Fibroblast of skin of scalp (primary cell): ENCODE measurements at places on chromosomes 12 and 14.

DNA sequence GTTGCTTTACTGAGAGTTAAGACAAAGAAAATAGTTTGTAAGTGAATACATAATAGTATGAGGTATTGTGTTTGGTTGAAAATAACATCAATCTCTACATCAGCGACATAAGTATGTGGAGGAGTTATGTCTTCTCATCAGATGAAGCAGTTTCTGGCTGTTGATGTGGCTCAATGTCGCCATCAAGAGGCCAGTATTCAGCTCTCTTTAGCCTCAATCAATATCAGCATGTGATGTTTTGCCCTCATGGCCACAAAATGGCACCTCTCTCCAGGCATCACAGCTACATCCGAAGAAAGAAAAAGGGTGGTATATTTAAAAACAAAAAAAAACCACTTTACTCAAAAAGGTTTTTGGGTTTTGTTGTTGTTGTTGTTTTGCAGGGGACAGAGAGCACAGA, 302.3 kb upstream of the TMEM132C start:
- DNase-seq = peak; percentile 52

- DNase-seq = no peak
Measured at GRCh38 chr12:119446459-119446858, 111.9 kb downstream of the CCDC60 start.

DNA sequence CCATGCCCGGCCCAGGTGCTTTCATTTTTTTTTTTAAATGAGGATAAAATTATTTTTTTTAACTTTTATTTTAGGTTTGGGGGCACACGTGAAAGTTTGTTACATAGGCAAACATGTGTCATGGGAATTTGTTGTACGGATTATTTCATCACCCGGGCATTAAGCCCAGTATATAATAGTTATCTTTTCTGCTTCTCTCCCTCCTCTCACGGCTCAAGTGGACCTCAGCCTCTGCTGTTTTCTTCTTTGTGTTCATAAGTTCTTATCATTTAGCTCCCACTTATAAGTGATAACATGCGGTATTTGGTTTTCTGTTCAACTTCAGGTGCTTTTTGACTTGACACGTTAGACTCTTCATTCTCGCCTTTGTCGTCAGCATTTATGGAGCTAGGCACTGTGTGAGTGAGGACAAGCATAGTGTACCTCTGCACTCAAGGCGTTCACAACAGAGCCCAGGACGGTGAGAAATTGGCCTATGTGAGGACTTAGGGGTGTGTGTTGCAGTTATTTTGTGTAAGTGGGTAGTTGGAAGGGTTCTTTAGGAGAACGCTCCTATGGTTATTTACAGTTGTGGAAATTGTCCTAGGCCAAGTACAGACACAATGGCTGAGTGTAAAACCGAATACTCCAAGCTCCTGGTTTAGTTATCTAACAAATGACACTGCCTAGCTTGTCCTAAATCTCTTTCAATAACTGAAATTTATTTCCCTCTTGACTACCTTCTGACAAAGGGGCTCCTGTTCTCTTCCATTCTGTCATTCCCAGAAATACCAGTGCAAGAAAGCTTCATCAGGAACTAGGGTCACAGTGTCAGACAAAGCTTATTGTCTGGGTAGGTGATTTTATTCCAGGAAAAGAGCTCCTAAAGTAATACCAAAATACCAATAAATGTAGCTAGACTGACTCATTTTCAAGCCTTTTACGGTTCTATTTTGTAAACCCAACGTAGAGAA, 200.5 kb upstream of the PRICKLE1 start:
- no peak for DNase-seq

DNA sequence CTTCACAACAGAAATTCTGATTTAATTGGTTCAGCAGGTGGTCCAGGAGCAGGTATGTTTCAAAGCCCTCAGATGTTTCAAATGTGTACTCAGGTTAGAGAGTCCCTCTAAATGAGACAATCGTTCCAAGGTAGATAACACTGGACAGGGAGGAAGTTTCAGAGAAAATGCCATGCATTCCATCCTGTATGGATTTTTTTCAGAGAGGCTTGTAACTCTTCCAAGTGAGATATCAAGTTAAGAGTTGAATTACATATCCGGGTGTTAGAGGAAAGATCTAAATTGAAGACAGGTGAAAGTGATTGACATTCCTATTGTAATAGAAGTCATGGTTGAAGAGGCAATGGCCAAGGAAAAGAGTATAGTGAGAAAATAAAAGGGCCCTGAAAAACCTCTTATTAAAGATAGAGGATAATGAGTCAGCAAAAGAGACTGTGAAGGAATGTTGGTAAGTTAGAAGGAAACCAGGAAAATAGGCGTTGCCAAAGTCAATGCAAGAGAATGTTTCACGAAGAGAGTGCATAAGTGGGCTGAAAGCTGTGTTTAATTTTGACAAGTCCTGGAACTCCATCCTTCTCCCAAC, 105.8 kb downstream of the BMP4 start:
- peak; percentile 77 for DNase-seq

DNA sequence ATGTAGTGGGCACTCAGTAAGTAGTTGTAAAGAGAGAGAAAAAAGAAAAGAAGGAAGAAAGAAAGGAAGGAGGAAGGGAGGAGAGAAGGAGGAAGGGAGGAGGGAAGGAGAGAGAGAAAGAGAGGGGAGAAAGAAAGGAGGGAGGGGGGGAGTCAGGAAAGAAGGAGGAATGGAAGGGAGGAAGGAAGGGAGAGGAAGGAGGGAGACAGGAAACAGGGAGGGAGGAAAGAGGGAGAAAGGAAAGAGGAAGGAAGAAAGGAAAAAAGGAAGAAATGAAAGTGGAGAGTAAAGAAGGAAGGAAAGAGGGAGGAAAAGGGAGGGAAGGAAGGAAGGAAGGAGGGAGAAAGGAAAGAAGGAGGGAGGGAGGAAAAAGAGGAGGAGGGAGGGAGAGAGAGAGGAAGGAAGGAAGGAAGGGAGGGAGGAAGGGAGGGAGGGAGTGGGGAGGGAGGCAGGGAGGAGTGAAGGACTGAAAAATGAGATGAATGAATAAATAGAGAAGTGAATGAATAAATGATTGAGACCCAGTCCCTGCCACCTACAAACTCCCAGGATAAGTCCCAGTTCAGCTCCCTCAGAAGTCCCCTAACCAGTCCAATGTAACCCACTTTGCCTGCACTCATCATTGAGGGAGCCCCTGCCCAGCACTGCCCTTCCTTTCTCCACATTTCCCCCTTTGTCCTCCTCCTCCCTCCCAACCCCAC, 739.0 kb upstream of the TBX3 start:
- DNase-seq = no peak

DNA sequence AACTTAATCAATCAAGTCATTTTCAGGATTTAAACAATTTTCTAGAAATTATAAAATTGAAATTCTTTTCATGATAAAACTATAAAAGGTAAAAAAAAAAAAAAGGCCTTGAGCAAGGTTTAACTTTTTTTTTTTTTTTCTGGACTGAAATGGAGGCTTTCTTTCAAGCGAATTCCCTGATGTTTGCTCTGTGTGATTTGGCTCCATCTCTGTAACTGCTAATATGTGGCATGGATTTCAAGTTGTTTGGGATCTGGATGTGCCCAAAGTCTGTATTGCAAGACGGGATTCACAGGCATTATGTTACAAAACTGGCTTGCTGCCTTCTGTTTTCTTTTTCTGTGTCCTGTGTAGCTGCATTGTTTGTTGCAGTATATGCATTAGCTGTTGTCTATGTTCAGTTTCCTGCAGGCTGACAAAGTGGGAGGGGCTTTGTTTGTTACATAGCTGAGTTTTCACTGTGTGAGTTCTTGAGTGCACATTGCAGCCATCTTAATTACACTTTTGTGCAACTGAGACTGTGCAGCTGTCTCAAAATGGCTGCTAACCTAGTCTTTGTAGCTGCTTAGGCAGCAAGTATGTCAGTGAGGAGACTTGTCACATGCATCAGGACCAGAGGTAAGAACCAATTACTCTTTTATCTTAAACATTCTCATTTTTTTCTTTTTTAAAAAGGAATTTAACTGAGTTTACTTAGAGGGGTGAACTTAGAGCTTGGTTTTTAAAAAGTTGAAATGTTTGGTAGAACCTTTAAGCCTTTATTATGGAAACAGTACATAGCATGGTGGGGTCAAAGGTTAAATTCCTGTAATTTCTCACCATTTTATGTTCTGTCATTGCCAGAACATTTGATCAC, 19.5 kb downstream of the ATF7IP start:
- peak; percentile 93 for DNase-seq

DNA sequence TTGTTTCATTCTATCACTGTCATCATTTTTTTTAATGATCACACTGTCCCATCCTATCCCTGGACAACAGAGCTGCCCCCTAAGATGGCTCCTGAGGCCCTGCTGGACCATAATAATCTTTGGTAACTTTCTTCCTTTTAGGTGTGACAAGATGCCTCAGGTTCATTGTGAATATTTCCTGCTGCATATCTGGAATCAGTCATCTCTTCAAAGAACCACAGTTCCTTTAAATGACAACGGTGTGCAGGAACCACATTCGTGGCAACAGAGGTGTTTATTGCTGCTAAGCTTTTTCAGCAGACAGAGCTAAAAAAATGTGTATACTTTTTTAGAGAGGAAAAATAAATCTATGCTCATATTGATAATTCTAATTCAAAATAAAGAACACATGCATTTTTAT, 312.9 kb downstream of the MED13L start:
- DNase-seq = no peak

DNA sequence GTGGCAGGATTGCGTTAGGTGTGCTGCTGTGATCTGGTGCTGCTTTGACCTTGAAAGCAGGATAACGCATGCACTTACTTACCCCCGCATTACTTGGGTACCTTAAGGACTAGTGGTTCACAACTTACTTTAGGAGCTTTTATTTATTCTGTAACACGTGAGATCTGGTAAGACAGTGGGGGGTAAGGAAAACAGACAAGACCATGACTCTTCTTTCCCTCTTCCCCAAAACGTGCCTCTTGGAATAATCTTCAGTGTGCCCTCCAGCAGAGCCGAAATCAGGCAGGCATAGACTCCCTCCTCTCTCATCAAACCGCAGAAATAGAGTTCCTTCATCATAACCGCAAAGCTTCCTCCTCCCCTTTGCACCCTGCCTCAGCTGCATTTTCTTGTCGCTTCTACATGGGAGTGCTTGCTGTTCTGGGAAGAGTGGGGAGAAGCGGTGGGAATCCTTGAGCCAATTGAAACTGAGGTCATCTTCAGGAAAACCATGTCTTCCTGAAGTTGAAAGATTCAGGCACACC, 43.4 kb downstream of the RAD52 start:
- peak; percentile 18 for DNase-seq

- DNase-seq = no peak
Measured at GRCh38 chr12:45658020-45658419, 71.5 kb upstream of the ARID2 start.

- no peak for DNase-seq
Measured at GRCh38 chr12:92312463-92312964, 166.9 kb upstream of the BTG1 start.

- no peak for DNase-seq
Measured at GRCh38 chr14:100881211-100882025, 22.1 kb downstream of the RTL1 start.

- no peak for DNase-seq
Measured at GRCh38 chr12:25719505-25719904, 166.4 kb upstream of the LMNTD1 start.

- no peak for DNase-seq
Measured at GRCh38 chr12:93974252-93974651, 174.1 kb upstream of the PLXNC1 start.

GRCh38 chr12:127290251-127290650, 976.7 kb upstream of the TMEM132C start:
- DNase-seq = no peak

GRCh38 chr14:38808734-38809455, 294.1 kb downstream of the SEC23A start:
- no peak for DNase-seq

GRCh38 chr12:106118-106591, 39.6 kb downstream of the IQSEC3 start:
- DNase-seq = no peak

DNA sequence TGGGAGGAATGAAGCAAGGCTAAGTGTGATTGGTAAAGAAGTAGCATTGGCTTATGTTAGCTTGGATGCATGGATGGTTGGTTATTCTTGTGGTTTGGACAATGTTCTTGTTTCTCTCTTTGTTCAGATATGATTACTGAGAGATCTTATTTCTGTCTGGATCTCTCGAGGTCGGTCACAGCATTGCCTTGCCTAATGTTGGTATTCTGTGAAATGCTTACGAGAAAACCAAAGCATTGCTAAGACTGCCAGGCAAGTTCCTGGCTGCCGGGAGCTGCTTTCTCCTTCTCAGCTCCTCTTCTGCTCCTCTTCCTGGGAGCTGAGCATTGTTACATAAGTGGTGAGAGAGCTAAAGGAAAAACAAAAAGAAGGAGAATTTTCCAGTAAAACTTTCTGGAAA, 7.4 kb upstream of the RND1 start:
- DNase-seq = no peak

DNA sequence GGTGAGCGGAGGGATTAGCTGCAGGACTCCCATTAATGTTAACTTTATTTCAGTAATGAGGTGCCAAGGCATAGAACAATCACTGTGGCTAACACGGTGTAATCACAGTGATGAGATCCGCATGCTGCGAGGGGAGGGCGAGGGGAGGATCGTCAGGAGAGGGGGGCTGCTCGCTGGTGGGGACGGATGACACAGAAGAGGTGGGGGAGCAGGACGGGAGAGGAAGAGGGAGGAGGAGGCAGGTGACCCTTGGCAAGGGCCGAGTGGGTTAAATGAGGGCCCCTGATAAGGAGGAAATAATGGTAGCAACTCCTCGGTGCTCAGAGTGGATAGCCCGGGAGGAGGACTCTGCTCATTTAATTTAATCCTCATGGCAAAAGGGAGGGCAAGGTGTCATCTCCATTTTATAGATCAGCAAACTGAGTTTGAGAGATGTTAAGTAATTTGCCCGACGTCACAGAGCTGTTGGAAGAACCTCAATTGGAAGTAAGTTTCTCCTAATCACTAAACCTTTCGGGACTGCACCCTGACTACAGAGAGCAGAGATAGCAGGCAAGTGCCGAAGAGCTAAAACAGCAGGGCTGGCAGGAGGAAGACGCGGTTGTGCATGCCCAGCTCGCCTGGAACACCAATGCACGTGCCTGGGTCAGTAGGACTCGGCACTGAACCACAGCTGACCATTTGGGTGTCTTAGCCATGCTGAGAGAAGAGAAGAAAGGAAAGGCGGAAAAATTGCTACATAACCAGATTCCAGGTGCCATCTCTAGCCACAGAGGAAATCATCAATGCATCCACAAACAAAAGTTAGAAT, 43.0 kb downstream of the SPRING1 start:
- DNase-seq = no peak

- DNase-seq = peak; percentile 85
Measured at GRCh38 chr12:58703866-58704265, 216.4 kb downstream of the LRIG3 start.

GRCh38 chr14:101241807-101242278, 319.5 kb upstream of the DIO3 start:
- DNase-seq = no peak

- no peak for DNase-seq
Measured at GRCh38 chr12:115146453-115146852, 462.5 kb upstream of the TBX3 start.

DNA sequence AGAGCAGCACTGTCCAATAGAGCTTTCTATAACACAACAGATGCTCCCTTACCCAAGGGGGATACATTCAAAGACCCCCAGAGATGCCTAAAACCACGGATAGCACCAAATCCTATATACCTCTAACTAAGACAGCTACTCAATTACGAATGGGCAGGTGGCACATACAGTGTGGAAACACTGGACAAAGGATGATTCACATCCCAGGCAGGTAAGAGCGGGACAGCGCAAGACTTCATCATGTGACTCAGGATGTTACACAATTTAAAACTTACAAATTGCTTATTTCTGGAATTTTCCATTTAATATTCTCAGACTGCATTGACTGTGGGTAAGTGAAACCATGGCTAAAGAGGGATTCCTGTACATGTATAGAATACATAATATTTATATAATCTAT, 5.5 kb upstream of the HCFC2 start:
- DNase-seq = no peak
